ENCODE measurements at places on chromosomes 4 and X.
A peak's percentile ranks its signal among the peaks of the same experiment; 100 is the strongest.

DNA sequence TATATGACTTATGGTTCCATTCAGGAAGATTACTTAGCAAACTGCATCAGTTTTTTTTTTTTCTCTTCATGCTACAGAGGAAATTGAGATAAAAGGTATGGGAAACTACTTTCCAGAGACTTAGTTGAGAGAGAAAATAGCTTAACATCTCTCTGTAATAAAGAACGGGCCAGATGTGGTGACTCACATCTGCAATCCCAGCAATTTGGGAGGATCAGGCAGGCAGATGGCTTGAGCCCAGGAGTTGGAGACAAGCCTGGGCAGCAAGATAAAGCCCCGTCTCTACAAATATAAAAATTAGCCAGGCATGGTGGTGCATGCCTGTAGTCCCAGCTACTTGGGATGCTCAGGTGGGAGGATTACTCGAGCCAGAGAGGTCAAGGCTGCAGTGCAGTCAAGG is 271.2 kb upstream of the TENM3 start:
- no peak for DNase-seq

DNA sequence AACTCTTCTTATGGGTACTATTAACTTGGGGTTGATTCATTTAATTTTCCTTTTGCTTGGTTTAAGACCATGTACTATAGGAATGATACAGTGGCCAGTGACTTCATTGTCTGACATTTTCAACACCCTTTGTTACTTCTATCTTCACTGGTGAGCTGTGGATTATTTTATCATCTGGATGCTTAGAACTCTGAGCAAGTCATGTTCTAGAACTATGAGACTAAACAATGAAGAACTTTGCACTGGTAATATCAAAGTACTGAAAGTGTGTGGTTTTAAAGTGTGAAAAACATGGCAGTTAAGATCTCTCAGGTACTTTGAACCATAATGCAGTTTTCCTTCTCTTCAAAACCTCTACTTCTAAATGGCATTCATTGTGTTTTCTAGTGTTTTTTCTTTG is 47.8 kb downstream of the MAP7D3 start:
- no peak for DNase-seq

DNA sequence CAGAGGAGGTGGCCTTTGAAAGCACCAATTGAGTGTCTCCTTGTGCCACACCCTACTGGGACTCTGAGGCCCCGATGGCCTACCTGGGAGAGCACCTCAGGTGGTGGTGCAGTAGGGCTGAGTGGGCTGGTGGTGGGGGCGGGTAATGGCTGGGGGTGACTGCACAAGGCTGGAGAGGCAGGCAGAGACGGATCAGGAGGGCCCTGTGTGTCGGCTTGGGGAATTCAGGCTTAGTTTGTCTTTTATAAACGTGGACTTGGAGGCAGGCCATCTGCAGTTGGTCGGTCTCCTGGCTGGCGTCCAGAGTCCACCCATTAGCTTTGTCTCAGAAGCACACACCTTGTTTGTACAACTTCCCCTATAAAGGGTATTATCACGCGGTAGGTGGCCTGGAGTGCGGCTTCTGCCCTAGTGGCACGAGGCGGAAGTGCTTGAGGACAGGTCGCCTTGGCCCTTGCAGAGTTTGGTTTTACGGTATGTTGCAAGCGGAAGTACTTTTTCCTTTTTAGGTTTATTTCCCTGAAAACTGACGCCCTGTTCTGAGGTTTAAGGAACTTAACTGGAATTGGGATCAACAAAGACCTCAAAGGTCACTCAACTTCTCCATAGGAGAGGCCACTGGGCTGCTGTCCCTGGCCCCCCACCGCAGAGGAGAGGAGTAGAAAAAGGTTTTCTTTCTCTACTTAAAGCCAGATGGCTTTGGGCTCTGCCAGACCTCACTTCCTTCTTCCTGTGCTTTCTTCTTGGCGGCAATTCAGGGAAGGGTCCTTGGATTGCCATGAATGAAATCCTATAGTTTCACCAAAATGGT is 8.0 kb downstream of the TBC1D14 start:
- peak; percentile 92 for DNase-seq

DNA sequence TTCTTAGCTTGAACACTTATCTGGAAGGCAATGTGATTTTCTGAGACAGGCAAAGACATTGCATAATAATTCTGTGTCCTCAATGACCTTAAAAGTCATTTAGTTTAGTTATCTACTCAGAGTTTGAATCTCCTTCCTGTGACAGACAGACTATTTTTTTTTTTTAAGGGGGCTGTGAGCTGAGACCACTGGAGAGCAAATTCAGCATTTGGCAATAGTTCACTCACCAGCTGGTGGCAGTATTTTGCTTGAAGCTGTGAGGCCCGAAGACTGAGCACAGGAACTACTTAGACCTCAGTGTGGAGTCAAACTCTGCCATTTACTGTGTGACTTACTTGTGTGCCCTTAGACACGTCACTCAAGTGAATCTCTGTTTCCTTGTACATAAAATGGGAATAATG is 22.9 kb upstream of the CPE start:
- DNase-seq = peak; percentile 69

DNA sequence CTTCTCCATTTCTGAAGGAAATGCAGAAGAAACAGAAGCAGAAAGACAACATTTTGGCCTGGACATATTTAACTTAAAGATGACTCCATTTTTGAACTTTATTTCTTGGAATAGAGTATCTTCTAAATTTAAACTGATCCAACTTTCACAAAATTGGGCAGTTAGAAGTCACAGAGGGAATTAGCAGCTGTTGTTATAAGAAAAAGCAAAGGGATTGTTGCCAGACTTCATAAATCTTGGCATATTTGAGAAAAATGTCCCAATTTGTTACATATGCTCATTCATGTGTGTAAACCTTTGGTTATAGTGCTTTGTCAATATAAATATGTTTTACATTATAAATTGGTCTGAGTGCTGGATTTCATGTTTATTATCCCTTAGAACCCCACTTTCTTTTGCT is 3.4 kb downstream of the GLUD2 start:
- no peak for DNase-seq

- DNase-seq = no peak
Observed at GRCh38 chr4:16334601-16335000, 108.3 kb upstream of the TAPT1 start.

- DNase-seq = no peak
Observed at GRCh38 chr4:7309181-7309580, 116.8 kb downstream of the SORCS2 start.

- DNase-seq = no peak
Observed at GRCh38 chrX:45743081-45743533, 542.4 kb upstream of the DIPK2B start.

- no peak for DNase-seq
Observed at GRCh38 chr4:182179751-182180150, 63.5 kb upstream of the TENM3 start.

GRCh38 chr4:166277853-166278252 is 404.8 kb downstream of the TLL1 start:
- DNase-seq = no peak

DNA sequence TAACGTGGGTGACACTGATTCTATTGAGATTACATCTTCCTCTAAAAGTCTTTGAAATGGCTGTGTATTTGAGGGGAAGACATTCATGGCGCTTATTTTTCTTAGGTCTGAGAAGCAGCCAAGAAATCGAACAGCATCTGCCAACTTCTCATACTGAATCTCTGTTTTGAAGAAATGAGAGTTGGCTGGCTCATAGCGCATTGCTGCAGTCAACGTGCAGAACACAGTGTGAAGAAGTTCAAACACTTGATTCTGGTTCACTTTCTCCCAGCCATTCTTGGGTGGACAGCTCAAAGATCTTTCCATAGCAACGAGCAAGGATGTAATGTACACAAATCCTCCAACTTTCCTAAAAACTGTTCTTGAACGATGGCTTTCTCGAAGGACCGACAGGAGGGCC is 156.5 kb downstream of the WDFY3 start:
- no peak for DNase-seq

DNA sequence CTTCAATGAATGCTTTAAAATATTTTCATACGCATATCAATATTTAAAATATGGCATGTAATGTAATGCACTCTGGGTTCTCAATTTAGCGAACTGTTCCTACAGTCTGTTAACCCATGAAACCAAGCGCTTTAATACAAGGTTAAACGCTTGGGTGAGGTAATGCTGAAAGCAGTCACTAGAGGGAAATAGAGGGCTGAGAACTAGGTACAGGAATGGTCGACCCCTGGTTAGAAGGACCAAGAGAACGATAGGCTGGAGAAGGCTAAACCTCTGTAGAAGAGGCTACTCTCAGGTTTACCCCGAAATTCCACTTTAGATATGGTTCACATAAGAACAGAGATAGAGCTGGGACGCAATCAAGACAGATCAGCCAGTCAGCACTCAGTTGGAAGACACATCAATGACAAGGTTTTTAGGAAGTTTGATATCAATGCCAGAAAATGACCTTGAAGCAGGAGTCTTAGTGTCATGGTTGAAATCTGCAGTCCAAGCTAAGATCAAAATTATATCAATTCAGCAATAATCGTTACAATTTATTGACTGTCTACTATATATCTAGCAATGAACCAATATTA is 26.9 kb downstream of the ARSJ start:
- DNase-seq = peak; percentile 62

GRCh38 chr4:188701952-188702351 is 562.7 kb downstream of the TRIML1 start:
- no peak for DNase-seq

DNA sequence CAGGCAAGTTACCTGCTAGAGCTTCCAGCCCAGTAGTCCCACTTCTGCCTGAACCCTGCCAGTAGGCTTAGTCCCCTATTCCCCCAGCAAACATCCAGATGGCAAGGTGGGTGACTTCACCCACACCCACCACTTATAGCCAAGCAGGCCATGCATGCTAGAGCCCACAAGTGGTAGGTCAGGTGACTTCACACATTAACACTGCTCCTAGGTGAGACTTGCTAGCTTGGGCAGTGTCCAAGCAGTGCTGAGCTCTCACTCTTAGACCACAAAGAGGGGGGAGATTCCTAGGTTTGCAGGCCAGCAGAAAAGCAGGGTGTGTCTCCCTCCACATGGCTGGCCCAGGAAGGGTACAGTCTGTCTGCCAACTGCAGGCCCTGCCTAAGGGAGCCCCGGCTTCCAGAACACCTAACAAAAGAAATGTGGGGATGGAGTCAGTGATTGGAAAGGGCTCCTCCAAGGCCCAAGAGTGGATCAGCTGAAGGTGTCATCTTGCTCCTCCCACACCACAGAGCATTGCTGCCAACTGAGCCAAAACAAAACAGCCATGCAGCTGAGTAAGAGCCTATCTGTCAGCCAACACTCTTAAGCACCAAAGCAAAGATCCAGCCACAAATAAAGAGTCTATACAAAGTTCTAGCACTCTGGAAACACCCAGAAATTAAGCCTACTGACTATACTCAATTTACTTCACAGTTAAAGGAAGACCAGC is 158.1 kb upstream of the USP38 start:
- DNase-seq = no peak

All from hepatocyte (in vitro differentiated cells).